ENCODE measurements at places on chromosomes 5 and 9.

DNA sequence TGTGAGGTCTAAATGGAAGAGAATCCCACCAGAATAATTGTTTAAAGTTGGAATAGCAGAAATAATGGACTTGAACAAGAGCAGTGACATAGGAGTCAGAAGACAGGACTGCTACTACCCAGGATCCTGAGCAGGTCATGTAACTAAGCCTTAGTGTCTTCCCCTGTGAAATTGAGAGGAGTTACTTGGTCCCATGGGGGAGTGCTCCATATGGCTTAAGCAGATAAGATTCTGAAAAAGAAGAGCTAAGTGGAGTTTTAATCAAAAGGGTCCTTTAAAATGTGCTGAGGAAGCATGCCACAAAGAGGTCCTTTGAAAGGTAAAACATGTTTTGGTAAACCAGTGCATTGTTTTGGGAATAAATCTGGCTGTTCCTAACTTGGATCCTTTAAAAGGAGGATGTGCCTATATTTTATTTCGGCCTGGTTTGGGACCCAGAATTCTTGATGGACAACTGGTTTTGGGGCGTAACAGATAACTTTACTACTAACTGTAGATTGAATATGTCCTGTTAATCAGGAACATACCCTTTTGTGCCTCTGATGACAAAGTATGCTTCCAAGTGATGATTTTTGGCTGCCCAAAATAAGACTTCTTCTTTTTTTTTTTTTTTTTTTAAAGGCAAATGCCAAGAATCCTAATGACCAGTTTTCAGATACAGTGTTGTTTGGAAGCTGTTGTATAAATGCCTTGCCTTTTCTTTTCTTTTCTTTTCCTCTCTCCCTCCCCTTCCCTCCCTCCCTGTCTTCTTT lies 5.7 kb downstream of the RCL1 start:
- DNase-seq: peak; percentile 46

DNA sequence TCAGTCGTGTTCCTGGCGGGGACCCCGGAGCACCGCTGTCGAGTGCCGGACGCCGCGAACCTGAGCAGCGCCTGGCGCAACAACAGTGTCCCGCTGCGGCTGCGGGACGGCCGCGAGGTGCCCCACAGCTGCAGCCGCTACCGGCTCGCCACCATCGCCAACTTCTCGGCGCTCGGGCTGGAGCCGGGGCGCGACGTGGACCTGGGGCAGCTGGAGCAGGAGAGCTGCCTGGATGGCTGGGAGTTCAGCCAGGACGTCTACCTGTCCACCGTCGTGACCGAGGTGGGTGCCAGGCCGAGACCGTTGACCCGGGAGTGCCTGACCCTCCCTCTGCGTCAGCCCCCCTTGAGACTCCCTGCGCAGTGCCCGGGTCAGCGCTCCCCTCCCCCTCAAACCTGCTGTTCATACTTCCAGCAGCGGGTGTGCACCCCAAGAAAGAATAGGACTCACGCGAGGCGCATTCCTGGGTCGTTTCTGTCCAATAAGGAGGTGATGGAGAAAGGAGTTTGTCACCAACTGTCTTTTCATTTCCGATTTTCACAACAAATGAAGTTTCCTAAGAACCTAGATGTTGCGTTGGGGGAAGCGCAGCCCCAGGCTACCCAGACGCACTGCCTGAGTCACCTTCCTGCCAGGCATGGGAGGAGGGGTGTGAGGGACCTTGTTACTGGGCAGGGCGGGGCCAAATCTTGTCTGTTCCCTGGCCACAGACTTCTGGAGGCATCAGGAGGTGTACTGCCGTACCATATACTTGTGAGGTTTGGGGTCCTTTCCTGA lies 722 bp downstream of the SLC22A4 start:
- peak; percentile 86 for DNase-seq

DNA sequence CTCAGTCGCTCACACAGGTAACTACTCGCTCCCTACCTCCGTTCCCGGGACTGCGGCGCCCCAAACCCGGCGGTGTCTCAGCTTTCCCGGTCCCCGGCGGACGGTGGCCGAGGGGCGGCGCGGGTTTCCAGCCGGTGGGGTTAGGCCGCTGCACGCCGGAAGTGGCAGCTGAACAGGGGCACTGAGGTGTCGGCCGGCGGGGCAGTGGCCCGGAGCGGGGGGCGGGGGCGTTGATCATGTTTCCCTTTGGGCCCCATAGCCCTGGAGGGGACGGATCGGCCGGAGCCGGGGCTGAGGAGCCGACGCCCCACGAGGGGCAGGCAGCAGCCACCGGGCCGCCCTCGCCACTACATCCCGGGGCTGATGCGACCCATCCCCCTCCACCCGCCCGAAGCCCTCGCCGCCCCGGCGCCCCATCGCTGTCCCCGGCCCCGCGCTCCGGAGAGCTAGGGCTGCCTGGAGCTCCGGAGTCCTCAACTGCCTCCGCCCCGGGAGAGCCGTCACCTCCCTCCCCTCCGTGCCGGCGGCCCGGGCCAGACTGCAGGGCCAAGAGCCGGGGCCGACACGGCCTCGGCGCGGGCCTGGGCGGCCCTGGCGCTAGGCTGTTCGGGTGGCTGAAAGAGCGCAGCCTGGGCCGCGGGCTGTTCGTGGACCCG lies at the start of gene DCAF10:
Gene DCAF10 (plus strand): TSS at position 167 of the 656 bp plus-strand sequence. CDS start 70 bp downstream, at position 237.
- peak; percentile 88 for DNase-seq

DNA sequence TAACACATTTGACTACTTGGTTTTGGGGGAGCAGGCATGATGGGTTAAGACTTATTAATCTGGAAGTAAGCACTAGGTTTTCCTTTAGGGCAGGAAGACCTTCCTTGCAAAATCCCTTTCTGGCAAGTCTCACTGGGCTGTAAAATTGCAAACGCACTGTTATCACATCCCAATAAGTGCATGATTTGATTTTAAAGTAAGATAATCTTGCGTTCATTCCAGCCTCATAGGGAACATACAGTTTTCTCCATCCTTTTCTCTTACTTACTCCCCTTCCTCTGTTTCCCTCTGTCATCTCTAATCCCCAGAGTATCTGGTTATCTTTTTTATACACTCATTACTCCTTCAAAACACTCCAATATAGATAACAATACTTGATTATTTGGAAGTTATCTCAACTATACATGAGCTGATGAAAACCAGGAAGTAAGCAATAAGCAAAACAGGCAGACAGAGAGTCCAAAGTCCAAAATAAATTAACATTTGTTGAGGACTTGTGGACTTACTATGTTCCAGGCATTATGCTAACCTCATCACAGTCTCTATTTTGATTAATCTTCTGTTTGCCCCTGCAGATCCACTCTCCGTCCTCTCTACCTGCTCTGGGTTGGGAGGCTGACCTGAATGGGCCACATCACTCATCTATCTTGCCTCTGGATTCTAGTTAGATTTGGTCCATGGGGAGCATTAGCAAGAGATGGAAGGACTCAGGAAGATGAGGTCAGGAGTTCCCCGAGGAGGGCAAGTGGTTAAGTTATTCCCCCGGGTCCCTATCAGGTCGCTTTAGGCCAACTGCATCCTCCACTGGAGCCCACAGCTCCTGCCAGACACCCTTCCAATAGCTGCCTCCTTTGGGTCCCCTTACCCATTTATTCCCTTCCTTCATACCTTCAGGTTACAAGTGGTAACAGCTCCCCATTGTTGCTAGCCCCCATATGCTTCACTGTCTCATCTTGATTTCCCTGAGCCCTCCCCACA lies 60.2 kb downstream of the SLC22A5 start:
- DNase-seq: no peak

- peak; percentile 56 for DNase-seq
These were observed 17.5 kb downstream of the STXBP1 start for GRCh38 chr9:127629468-127630081.

Measured in mesendoderm (in vitro differentiated cells).